Activated T-helper 17 cell treated with anti-CD3 and anti-CD28 coated beads, Interleukin-2, amount 50 U/mL, for 72 hours (primary cell): ENCODE measurements at places on chromosomes 1 and 21. TPM values are rescaled to one million over a fixed set of nuclear protein-coding genes. Genes with fewer than 3 reads are reported as not detected.

GRCh38 chr1:92864131-92864530, 32.3 kb downstream of the RPL5 start:
- ATAC-seq: no peak

- ATAC-seq: no peak
Observed at GRCh38 chr21:28177124-28177523, 815.6 kb downstream of the LTN1 start.

DNA sequence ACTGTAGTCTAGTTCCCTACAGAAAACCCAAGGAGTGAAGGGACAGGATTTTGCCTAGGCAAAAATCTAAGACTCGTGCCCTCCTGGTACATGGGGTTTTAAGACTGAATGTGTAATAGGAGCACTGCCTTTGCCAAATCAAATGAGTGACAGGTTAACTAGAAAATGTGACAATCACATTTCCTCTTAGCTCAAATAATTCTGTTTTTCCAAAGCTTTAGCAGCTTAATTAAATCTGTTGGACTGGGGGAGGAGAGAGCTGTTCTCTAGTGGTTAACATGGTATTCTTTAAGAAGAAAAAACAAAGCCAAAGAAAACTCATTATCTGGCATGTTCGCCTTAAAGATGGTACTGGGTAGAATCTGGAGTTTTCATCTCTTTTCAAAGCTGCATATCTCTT, 12.6 kb downstream of the FNDC5 start:
- ATAC-seq: no peak

DNA sequence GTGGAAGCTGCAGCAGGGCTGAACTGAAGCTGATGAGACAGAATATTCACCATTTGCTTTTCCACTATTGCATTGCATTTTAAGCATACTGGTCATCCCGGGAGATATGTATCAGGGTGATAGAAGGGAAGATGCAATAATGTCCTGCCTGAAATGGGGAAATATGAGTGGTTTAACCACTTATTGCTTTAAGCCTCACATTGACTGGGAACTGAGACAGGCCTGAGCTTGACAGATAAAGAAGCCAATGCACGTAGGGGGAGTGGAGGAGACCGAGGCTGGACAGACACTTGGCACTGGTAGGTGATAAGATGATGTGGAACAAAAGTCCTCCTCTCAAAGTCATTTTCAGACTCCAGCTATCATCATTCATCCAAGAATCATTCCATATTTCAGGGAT, 911.7 kb upstream of the NCAM2 start:
- no peak for ATAC-seq

GRCh38 chr1:205407970-205408369, 13.9 kb downstream of the LEMD1 start:
- no peak for ATAC-seq

- no peak for ATAC-seq
Observed at GRCh38 chr1:75855734-75856133, 59.1 kb downstream of the MSH4 start.

DNA sequence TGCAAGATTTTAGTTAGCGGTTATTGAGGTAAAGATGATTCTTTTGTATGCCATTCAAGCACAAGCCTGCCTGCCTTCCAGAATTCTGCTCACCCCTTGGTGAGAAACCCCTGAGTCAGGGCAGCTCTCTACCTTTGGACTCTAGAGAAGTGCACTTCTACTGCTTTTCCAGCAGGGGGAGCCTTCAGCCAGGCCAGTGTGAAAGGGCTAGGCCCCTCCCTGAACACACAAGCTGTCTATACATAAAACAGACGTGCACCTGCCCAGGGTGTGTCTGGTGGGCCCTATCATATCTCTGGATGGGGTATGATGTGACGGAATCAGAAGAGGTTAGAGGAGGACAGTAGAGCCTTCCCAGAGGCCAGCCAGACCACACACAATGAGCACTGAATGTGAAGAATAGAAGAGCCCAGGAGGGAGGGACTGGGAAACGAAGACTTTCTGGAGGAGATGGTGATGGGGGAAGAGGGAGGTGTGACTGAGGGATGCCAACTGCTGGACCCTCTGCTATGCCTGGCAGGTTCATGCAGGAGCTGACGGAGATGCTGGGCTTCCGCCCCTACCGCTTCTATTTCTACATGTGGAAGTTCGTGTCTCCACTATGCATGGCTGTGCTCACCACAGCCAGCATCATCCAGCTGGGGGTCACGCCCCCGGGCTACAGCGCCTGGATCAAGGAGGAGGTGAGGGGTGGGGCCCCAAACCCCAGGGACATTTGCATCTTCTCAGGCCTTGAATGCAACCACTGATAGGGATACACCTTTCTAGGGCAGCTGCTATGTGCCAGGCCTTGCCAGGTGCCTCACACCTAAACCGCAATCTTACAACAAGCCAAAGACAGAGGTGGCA, 13.0 kb upstream of the KCNC4 start:
- peak; percentile 92 for ATAC-seq

- no peak for ATAC-seq
Observed at GRCh38 chr1:224670506-224670905, 54.4 kb downstream of the CNIH3 start.

GRCh38 chr1:65434760-65435159, 14.3 kb downstream of the LEPR start:
- no peak for ATAC-seq

GRCh38 chr1:172672720-172673119, 13.8 kb downstream of the FASLG start:
- ATAC-seq: no peak

- ATAC-seq: peak; percentile 57
Observed at GRCh38 chr1:41892301-41892781, 26.4 kb downstream of the HIVEP3 start.

GRCh38 chr1:56576880-56577405, 2.4 kb downstream of the PLPP3 start:
- no peak for ATAC-seq

DNA sequence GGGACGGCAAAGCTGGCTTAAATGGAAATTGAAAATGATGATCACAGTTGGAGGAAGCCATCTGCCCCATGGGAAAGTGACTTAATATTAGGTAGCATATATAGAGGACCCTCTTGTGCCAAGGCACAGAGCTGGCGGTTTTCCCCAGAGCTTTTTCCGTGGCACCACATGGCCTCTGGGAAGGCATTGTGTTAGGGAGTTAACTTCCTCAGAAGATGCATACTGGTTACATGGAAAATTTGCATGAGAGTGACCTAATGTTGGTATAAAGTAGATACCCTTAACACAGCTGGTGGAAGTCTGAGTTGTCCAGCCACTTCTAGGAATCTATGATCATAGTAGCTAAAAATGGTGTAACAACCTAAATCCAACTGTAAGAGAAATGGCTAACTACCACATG, 27.3 kb downstream of the CAP1 start:
- ATAC-seq: no peak

- ATAC-seq: no peak
Observed at GRCh38 chr1:59237900-59238299, 59.0 kb upstream of the FGGY start.

- peak; percentile 90 for ATAC-seq
Observed at GRCh38 chr1:6205849-6206519, at the start of gene RNF207. Gene RNF207 (plus strand): TSS chr1:6206119. CDS start chr1:6206536, 417 bp downstream.

- no peak for ATAC-seq
Observed at GRCh38 chr21:31162827-31163226, 124.6 kb upstream of the KRTAP19-8 start.

GRCh38 chr1:233019083-233019482, 68.7 kb downstream of the NTPCR start:
- no peak for ATAC-seq

DNA sequence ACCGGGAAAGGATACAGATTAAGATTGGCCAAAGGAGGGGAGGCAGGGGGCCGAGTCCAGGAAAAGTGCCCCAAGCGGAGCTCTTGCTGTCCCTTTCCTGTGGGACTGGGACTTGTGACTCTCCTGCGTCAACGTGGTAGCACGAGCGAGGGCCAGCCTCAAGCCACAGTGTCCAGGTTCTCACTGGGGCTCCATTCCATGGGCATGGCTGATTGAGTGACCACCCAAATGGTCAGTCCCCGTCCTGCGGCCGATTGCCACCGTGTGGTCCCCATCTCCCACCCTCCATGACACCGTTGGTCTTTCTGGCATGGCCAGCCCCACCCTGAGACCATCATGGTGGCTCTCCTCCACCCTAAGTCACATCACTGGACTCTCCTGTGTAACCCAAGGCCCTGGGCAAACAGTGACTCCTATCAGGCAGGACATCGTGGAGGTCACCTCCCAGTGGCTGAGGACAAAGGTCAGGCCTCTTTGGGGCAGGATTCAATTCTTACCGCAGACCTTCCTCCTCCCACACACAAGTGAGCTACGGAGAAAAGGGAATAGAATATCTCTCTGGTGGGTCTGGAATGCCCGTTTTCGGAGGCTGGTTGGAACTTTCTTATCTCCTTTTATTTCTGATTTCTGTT, 8.9 kb upstream of the C1orf174 start:
- no peak for ATAC-seq

DNA sequence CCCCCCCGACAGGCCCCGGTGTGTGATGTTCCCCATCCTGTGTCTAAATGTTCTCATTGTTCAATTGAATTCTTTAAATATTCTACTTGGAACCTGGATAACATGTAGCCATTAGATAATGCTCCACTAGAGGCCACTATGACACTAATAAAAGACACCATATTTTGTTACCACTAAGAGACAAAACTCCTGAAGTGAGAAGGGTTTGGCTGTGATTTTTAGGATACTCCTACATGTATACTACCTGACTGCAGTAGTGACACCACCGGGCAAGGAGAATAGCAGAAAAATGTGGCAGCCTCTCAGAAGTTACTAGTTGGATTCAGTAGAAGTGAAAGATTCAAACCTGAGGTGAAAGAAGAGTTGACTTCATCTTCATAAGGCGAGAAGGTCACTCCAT, 36.0 kb downstream of the F5 start:
- ATAC-seq: no peak

DNA sequence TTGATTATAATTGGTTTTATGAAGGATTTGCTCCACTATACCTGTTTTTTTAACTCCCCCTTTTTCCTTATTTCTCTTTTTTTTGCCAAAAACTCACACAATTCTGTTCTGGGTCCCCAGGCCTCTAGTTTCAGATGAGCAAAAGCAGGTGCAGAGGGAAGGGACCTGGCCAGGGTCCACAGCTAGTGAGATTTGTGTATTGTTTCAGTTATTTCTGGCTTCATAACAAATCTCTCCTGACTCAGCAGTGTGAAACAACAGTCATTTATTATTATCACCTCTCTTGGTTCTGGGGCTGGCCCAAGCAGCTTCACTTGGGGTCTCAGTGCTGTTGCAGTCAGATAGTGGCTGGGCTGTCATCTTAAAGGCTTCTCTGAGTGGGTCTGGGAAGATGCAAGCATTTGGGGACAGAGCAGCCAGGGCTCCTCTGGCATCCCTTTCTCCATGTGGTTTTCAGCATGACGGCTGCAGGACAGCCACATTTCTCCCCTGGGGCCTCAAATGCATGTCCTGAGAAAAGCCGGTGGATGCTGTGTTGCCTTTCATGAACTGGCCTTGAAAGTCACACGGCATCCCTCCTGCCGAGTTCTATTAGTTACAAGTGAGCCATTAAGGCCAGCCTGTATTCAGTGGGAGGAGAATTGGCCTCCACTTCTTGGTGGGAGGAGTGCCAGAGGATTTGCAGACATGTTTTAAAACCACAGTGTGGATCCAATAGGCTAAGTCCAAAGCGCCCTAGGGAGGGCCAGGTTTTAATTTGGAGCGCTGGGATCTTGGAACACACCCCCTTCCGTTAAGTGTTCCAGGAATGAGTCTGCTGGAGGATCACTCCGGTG, 137.1 kb downstream of the CAMTA1 start:
- no peak for ATAC-seq

GRCh38 chr1:57124768-57125446, 159.1 kb upstream of the C8B start:
- peak; percentile 94 for ATAC-seq

DNA sequence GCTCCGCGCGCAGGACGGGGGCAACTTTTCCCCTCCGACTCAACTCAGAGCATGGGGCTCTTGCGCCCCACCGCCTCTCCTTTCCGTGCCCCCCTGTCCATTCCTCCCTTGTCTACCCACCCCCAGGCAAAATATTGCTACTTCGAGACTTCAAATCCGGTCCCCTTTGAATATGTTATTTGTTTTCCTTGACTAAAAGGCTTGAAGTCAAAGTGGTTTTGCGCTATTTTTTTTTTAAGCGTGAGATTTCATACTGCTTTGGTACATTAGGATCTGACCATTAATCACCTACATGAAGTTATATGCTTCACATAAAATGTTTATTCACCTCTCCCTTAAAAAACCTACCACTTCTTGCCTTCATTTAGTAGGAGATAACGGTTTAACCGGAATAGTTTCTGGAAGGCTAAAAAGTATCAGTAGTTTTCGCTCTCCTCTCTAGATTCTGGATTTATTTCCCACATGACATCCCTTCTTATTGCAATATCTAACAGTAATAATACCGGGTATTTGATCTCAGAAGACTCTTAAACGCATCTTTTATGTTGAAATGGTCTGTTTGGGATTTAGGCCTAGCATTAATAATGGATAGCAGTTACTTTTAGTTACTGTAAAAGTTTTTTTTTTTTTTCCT, 1.6 kb downstream of the NFIA start:
- no peak for ATAC-seq

DNA sequence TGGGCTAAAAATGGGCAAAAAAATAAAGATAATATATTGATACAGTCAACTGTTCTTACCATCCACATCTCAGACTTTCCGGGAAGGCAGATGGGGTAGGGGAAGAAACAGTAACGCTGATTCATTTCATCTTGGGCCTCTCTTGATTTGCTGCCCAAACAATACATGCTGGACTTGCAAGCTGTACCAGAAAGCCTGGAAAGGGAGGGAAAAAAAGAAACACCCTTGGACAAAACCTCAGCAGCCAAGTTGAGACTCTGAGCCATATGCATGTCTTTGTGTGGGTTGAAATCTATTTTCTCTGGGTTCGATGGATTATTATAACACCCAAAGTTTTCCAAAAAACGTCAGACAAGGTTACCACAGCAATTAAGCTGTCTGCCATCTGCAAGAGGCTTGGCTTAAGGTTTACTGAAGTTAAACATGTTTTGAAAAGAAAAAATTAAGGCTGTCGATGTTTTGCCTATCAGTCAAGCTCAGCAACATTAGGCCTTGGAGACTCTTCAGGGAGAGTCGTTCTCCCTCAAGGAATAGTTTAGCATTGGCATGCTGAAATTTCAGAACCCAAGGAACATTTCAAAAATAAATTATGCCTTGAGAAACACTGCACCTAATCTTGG, 71.2 kb downstream of the PSMG1 start:
- no peak for ATAC-seq

- no peak for ATAC-seq
Observed at GRCh38 chr1:232381394-232382100, 248.4 kb downstream of the SIPA1L2 start.

IFI44L gene
- 4.1 TPM for total RNA-seq

DCAF8 gene
- 126 TPM for total RNA-seq

TNFRSF4 gene
- 1,007 TPM for total RNA-seq

FCGR1A gene
- not detected for total RNA-seq

PDE4B gene
- 60.3 TPM for total RNA-seq

PIGK gene
- total RNA-seq: 10.3 TPM

OR2T29 gene
- total RNA-seq: not detected

SMPDL3B gene
- total RNA-seq: 0.45 TPM

HMGCL gene
- total RNA-seq: 26.3 TPM

CR2 gene
- not detected for total RNA-seq

SLC5A3 gene
- total RNA-seq: 35.5 TPM

KCNN3 gene
- 0.37 TPM for total RNA-seq

ZNF683 gene
- not detected for total RNA-seq
